Aorta (tissue), 5 donors: ENCODE measurements at places on chromosomes 13 and 19. TPM values are rescaled to one million over a fixed set of nuclear protein-coding genes. Genes with fewer than 3 reads are reported as not detected.
A peak's percentile ranks its signal among the peaks of the same experiment; 100 is the strongest.

VSTM2B gene
- not detected for total RNA-seq

TTYH1 gene
- 0.94 TPM for total RNA-seq

WDR62 gene
- total RNA-seq, result 1.3 TPM

DNA sequence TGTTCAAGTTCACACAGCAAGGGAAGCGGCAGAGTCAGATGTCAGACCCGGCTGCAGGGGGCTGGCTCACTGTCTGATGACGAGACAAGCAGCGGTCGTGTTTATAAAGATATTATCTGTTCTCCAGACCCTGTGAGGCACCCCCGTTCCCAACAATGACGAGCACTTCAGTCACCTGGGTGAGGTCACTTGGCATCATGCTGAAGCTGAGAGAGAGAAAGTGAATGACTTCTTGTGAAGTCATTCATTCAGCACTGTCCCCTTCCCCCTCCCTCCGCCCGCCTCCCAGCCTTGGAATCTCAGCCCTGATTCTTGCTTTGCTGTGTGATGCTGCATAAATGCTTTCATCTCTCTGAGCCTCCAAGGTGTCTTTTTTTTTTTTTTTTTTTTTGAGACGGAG lies 4.9 kb upstream of the LYPD3 start:
- DNase-seq, result no peak

DNA sequence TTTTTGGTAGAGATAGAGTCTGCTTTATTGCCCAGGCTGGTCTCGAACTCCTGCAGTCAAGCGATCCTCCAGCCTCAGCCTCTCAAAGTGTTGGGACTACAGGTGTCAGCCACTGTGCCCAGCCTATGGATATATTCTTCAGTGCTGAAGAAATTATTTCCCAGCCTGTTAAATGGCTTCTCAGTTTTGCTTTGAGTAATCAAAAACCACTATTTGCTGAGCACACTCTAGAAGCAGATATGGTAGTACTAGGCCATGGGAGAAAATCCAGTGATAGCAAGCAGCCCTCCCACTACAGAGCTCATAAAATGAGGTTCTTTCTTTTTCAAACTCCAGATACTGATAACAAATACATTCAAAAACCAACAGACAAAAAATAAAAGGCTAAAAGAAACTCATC lies 80.6 kb upstream of the CLDN10 start:
- DNase-seq, result no peak

- DNase-seq, result no peak
These were observed 17.3 kb upstream of the KL start for GRCh38 chr13:32998966-32999365.

- DNase-seq, result no peak
These were observed 36.1 kb upstream of the EIF3G start for GRCh38 chr19:10155839-10156238.

SIGLEC9 gene
- total RNA-seq, result 11.5 TPM

DNA sequence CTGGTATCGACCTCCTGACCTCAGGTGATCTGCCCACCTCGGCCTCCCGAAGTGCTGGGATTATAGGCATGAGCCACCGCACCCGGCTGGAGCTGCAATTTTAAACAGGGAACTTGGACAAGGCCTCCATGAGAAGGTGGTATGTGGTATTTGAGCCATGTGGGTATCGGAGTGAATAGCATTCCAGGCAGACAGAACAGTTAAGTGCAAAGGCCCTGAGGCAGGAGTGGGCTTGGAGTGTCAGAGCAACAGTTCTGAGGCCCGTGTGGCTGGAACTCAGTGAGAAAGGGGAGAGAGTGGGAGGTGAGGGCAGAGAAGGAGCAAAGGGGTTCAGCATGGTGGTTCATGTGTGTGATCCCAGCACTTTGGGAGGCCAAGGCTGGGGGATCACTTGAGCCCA lies 2.9 kb downstream of the RCN3 start:
- no peak for DNase-seq

- peak; percentile 72 for DNase-seq
These were observed 26.8 kb downstream of the RASA3 start for GRCh38 chr13:114105521-114106225.

- DNase-seq, result peak; percentile 78
These were observed 5.5 kb upstream of the LILRA6 start for GRCh38 chr19:54248016-54248601.
